ENCODE measurements at places on chromosomes 2 and 18. TPM values are rescaled to one million over a fixed set of nuclear protein-coding genes. Genes with fewer than 3 reads are reported as not detected.

DNA sequence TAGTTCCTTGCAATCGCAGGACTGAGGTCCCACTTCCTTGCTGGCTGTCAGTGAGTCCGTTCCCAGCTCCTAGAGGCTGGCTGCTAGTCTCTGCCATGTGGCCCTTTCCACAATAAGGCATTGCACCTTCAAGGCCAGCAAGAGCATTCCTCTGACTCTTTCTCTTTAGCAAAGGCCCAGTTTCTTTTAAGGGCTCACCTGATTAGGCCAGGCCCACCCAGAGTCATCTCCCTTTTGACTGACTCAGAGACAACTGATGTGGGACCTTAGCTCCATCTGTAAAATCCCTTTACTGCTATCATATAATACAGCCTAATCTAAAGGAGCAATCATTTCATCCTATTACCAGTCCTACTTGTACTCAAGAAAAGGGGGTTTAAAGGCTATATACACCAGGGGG lies 278.2 kb downstream of the SLC4A3 start:
- DNase-seq: no peak
- no peak overlapping the region for H3K27ac ChIP-seq
- no peaks in the 10 kb centered on the region for H3K36me3 ChIP-seq
- peaks cover 24% of the 10 kb centered on the region for H3K27me3 ChIP-seq

DNA sequence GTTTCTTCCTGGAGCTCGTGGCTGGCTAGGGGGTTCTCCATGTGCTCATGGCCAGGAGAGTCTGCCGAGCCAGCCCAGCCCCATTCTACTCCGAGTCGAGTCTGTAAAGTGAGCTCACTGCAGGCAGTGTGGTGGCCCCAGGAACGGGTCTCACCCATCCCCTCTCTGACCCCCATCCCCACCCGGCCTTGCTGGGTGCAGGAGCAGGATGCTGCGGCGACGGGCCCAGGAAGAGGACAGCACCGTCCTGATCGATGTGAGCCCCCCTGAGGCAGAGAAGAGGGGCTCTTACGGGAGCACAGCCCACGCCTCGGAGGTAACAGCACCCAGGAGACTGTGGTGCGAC lies 1.4 kb downstream of the ANO7 start:
- DNase-seq: peak; percentile 41
- no peak overlapping the region for H3K4me3 ChIP-seq
- no peaks in the 10 kb centered on the region for H3K27me3 ChIP-seq
- peaks cover 6% of the 10 kb centered on the region for H3K4me1 ChIP-seq
- H3K27ac ChIP-seq: no peak overlapping the region

DNA sequence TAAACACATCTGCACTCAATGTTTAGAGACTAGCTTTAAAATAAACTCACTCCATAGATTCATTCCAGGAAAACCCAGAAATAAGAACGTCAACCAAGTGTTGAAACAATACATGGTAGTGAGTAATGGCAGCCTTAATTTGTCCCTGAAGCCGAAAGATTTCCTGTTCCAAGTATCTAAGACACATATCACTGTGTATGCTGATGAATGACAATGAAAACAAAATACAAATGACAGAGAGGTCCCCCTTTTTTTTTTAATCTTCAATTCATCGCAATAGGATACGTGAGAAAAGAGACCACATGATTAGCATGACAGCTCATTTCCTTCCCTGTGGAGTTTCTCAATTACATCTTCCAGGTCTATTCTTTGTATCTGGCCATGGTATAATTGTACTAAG lies 160.5 kb upstream of the STK17B start:
- DNase-seq: no peak
- H3K4me1 ChIP-seq: no peaks in the 10 kb centered on the region
- no peak overlapping the region for H3K4me3 ChIP-seq
- no peaks in the 10 kb centered on the region for H3K36me3 ChIP-seq

DNA sequence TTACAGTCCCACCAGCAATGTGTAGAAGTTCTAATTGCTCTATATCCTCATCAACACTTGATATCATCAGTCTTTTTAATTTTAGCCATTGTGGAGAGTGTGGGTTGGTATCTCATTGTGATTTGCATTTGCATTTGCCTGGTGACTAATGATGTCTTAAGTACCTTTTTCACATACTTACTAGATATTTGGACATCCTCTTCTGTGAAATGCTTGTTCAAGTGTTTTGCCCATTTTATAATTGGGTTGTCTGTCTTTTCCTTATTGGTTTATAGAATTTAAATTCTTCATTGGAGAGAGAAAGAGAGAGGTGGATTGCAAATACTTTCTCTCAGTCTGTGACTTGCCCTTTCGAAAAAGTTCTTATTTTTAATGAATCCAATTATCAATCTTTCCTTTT lies 14.0 kb upstream of the PPP1CB start:
- DNase-seq: no peak
- H3K4me1 ChIP-seq: no peaks in the 10 kb centered on the region
- no peaks in the 10 kb centered on the region for H3K36me3 ChIP-seq

ADI1 gene
- 27.1 TPM for total RNA-seq

GRCh38 chr2:220228310-220229006 lies 601.0 kb downstream of the SLC4A3 start:
- H3K4me3 ChIP-seq: no peak overlapping the region
- H3K27me3 ChIP-seq: no peaks in the 10 kb centered on the region
- no peaks in the 10 kb centered on the region for H3K4me1 ChIP-seq
- no peaks in the 10 kb centered on the region for H3K36me3 ChIP-seq
- H3K27ac ChIP-seq: no peak overlapping the region

DNA sequence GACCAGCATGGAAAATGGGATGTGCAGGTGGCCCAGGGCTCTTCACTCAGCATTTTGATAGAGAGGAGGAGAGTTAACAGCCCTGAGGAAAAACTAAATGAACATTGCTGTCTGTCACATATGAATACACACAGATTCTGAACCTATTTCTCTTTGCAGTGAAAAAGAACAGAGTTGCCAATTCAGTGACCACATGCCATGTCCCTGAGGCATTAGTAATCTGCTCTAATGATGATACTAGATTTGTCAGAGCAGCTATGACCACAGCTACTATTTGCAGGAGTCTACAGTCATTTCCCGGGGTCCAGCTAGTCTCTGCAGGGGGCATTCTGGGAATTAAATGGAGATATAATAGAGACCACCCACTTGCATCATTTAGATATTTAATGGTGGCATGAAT lies 267.6 kb downstream of the TMX3 start:
- no peaks in the 10 kb centered on the region for H3K4me1 ChIP-seq
- no peak for DNase-seq
- H3K27ac ChIP-seq: no peak overlapping the region
- H3K36me3 ChIP-seq: no peaks in the 10 kb centered on the region

DNA sequence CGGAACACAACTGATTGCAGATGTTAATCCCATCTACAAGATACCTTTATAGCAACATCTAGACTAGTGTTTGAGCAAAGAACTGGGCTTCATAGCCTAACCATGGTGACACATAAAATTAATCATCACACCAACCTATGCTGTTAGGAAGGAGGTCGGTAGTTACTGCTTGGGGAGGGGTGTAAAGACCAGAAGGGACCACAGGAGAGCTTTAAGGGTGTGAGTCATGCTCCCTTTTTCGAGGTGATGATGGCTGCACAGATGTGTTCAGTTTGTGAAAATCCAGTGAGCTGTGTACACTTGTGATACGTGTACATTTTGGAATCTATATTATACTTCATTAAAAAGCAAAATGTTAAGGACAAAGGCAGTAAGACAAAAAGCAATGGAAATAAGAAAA lies 4.6 kb upstream of the SEH1L start:
- no peak overlapping the region for H3K4me3 ChIP-seq
- no peaks in the 10 kb centered on the region for H3K27me3 ChIP-seq
- DNase-seq: no peak
- no peak overlapping the region for H3K27ac ChIP-seq
- no peaks in the 10 kb centered on the region for H3K36me3 ChIP-seq
- peaks cover 9% of the 10 kb centered on the region for H3K4me1 ChIP-seq

DNA sequence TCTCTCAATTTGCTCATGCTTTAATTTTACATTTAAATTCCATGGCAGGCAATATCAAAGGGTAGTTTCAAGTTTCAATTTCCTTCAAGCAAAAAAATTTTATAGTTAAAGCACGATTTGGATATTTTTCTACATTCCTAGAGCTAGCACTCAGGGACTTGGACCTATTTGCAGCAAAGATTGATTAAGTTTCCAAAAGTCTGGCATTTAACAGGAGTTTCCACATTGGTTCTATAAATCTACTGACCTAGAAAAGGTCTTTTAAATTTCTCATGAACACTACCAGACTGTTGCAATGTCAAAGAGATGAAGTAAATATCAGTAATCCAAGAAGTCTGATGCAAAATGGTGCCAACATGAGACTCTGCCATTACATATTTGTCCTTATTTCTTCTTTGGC lies 253.7 kb upstream of the LINC00305 start:
- H3K27ac ChIP-seq: no peak overlapping the region
- H3K4me1 ChIP-seq: no peaks in the 10 kb centered on the region
- no peak overlapping the region for H3K4me3 ChIP-seq
- no peak for DNase-seq
- H3K27me3 ChIP-seq: no peaks in the 10 kb centered on the region

METTL5 gene
- total RNA-seq: 71.8 TPM

SLC40A1 gene
- 60.4 TPM for total RNA-seq

DNA sequence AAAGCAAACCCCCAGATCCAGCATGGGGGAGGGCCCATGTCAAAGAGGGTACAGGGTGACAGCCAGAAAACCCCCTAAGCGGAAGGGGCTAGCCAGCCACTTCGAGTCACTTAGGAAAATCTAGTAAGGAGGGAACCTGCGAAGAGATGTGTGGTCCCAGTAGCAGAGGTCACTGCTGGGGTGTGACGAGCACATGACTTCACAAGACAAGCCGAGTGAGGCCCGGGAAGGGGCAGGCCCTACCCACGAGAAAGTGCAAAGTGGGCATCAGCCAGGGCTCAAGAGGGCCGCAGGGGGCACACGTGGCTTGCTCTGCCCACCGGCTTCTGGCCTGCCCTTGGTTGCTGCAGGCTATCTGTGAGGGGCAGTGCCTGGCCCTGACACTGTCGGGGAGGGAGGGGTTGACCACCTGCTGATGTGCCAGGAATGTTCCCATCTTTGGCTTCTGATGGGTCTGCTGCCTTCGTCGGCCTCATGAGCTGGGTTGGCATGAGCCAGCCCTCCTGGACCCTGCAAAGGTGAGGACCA lies 11.5 kb downstream of the ODC1 start:
- no peak overlapping the region for H3K27ac ChIP-seq
- H3K36me3 ChIP-seq: peaks cover 33% of the 10 kb centered on the region
- H3K4me3 ChIP-seq: no peak overlapping the region
- peak; percentile 55 for DNase-seq
- no peaks in the 10 kb centered on the region for H3K27me3 ChIP-seq

ASB18 gene
- total RNA-seq: not detected

DSG1 gene
- not detected for total RNA-seq

DNA sequence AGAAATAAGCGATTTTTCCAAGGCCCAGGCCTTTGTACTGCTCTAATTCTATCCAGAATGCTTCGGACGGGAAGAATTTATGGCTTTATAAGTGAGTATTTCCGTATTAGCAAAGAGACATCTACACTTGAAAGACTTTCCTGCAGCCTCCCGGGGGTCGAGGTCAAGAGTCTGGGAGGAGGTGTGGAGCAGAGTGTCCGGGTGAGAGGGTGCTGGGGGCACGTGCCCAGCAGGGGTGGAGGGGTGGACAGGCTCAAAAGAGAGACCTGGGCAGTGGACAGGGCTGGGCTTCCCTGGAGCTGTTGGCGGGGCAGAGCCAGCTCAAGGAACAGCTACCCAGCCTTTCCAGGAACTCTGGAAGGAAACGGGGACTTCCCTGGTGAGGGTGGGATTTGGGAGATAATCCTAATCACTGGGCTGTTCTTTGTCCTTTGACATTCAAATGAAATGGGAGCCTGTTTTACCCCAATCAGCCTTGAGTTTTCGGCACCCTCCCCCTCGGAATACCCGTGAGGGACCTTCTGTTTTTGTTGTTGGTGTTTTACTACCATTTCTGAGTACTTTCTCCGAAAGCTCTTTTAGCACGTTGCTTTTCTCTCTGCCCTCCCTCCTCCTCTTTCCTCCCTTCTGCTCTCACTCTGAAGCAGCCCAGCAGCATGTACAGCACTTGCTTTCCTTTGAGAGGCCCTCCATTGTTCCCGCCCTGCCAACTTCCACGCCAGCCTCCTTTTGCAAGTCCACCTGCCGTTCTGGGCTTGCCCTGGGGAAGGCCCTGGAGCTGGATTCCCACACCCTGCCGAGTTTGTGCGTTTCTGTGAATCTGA lies 164.7 kb downstream of the AGAP1 start:
- peak overlapping the region; percentile 52 for H3K4me3 ChIP-seq
- peak; percentile 82 for DNase-seq
- no peaks in the 10 kb centered on the region for H3K27me3 ChIP-seq
- H3K27ac ChIP-seq: peak overlapping the region; percentile 33
- H3K4me1 ChIP-seq: peaks cover 6% of the 10 kb centered on the region

DNA sequence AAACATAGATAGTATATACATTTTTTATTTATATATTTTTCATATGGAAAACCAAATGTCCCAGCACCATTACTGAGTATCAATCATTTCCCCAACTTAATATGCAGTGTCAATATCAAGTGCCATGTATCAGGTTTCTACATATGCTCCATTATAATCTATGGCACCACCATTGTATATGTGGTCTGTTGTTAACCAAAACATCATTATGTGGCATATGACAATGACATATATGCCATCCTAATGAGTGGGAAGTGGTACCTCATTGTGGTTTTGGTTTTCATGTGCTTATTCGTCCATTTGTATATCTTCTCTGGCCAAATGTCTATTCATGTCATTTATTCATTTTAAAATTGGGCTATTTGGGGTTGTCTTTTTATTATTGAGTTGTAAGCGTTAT lies 9.2 kb downstream of the PTPN18 start:
- no peak overlapping the region for H3K4me3 ChIP-seq
- H3K27me3 ChIP-seq: no peaks in the 10 kb centered on the region
- H3K4me1 ChIP-seq: no peaks in the 10 kb centered on the region
- no peaks in the 10 kb centered on the region for H3K36me3 ChIP-seq
- DNase-seq: no peak

DNA sequence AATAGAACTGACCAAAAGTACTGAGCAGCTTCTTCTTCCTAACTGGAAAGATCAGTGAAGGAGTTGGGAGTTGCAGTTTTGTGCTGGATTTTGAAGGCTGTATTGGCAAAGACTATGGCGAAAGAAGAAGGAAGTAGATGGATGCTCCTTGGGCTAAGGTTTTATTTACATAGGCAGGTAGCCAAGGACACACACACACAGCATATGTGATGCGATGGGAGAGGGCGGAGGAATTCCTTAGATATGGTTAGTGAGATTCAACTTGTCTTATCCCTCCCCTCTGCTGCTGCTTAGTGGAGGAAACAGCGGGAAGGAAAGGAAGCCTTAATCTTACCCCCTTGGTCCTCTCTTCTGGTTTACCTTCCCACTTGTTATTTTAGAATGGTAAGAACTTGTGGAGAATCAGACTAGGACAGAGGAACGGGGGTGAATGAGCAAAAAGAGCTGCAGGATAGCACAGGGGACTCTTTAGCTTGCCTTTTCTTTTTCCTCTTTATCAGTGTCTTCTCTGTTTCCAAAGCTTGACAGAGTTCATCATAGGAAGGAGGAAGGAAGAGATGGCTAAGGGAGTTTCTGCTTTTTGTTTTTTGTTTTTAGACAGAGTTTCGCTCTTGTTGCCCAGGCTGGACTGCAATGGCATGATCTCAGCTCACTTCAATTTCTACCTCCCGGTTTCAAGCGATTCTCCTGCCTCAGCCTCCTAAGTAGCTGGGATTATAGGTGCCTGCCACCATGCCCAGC lies 87.9 kb downstream of the OSBPL6 start:
- peaks cover 3% of the 10 kb centered on the region for H3K4me1 ChIP-seq
- no peak for DNase-seq
- H3K4me3 ChIP-seq: no peak overlapping the region
- H3K27ac ChIP-seq: no peak overlapping the region
- H3K36me3 ChIP-seq: no peaks in the 10 kb centered on the region

- DNase-seq: no peak
- H3K4me1 ChIP-seq: no peaks in the 10 kb centered on the region
- no peaks in the 10 kb centered on the region for H3K36me3 ChIP-seq
These were observed 403.0 kb upstream of the TNP1 start for GRCh38 chr2:217262911-217263310.

AGPS gene
- 76.8 TPM for total RNA-seq

EMILIN2 gene
- total RNA-seq: 16.8 TPM

Data from endodermal cell (in vitro differentiated cells).